Thymus (tissue), 14 donors: ENCODE measurements at places on chromosomes 16 and 17.

DNA sequence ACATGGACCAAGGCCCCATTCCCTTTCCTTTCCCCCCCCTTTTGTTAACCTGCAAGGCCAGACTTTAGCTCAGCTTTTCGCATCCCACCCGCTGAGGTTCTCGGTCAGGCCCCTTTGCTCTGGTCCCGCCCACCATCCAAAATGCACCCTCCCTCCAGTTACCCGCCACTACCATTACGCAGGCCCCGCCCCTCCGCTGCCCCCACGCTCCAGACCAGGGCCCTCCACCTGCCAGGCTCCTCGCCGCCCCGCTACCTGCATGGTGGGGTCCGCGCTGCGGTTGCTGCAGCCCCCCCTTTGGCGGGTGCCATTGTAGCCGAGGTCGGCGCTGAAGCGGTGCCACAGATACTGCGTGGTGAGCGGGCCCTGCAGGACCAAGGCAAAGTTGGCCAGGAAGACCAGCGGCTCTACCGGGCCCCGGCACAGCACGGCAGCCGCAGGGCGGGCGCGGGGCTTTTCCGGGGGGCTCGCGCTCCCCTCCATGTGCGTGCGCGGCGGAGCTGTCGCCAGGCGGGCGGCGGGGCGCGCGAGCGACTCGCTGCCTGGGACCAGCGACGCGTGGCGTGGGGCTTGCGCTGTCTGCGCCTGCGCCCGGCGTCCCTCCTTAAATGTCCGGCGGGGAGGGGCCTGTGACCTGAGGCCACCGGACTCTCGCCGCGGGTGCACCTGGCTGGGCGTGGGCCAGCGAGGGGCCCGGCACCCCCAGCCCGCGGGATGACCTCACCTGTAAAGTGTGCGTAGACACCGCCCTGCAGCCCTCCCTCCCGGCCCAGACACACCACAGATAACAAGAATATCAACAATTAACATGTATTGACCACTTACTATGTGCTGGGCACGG lies at the start of gene SLC46A1:
Gene SLC46A1 (minus strand): TSS at position 581 of the 841 bp plus-strand sequence. CDS start 98 bp downstream, at position 483.
- peaks cover 50% of the 10 kb centered on the region for H3K27me3 ChIP-seq
- no peaks in the 10 kb centered on the region for H3K4me1 ChIP-seq
- H3K27ac ChIP-seq: peak within 1 kb of the TSS; percentile 46
- DNase-seq: no peak
- no peaks in the 10 kb centered on the region for H3K36me3 ChIP-seq

DNA sequence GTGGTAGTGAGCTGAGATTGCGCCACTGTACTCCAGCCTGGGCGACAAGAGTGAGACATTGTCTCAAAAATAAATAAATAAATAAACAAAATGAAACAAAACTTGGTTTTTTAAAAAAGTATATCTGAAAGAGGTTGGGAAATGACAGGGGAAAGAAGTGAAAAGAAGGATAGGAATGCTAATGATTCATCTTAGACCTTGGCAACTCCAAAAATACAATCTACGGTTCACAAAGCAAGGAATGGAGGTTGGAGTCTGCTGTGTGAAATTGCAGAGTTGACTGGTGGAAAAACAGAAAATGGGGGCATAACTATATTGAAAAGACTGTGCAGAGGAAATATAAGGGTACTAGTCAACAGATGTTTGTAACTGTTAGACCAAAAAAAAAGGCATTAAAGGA lies 40.0 kb upstream of the CD300E start:
- no peak for DNase-seq
- H3K27me3 ChIP-seq: peaks cover 4% of the 10 kb centered on the region
- H3K27ac ChIP-seq: no peak overlapping the region
- H3K4me3 ChIP-seq: no peak overlapping the region
- H3K4me1 ChIP-seq: no peaks in the 10 kb centered on the region

DNA sequence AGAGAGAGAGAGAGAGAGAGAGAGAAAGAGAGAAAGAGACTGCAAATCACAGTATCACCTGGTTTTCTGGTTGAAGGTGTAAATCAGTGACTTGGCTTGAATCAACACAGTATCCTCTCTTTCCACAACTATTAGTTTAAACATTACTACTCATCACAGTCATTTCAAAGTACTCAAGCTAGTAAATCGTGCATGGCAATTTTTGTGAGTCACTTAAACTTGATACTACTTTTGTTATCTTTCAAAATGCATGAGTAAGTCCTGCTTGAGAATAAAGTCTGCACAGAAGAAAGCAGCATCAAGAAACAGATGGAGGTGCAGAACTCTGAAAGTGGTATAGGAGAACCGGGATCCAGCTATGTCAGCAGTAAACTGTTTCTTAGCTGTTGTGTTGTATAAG lies 535.4 kb downstream of the CDH8 start:
- no peak overlapping the region for H3K27ac ChIP-seq
- no peaks in the 10 kb centered on the region for H3K36me3 ChIP-seq
- no peaks in the 10 kb centered on the region for H3K4me1 ChIP-seq
- DNase-seq: no peak

DNA sequence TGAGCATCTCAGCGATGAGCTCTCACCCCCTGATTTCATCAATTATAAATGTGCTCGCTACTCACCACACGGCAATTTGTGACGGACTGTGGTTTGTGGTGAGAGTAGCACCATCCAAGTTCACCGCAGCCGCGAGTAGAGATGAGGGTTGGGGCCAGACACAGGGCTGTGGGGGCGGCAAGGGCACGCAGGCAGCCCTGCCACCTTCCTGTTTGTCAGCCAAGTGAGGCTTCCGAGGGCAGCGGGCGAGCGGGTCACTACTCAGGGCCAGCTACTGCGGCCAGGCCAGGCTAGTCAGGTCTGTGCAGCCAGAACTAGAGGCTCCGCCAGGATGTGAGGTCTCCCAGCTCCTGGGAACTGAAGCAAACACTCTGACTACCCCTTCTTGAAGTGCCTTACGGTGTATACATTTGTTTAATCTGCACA lies 39.6 kb upstream of the MEOX1 start:
- H3K36me3 ChIP-seq: no peaks in the 10 kb centered on the region
- no peak overlapping the region for H3K4me3 ChIP-seq
- no peak for DNase-seq
- no peaks in the 10 kb centered on the region for H3K4me1 ChIP-seq
- H3K27ac ChIP-seq: no peak overlapping the region
- peaks cover 3% of the 10 kb centered on the region for H3K27me3 ChIP-seq

DNA sequence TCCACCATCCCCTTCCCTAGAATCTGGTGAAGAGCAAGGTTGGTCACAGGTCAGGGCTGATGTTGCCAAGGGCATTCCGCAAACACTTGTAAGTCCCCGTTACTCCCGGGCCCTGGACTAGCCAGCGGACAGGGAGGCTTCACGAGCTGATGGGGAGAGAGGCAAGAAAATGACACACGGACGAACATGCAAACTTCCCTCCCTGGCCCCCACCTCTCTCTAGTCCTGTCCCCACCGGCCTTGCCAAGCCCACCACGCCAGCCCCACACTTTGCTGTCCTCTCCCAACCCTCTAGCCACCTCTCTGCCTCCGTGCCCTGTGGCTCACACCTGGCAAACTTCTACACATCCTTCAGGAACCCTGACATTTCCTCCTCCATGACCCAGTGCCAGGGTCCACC lies 54.8 kb downstream of the RPH3AL start:
- no peaks in the 10 kb centered on the region for H3K27me3 ChIP-seq
- no peak overlapping the region for H3K27ac ChIP-seq
- no peaks in the 10 kb centered on the region for H3K36me3 ChIP-seq
